NK-92 treated with Interleukin-12 subunit alpha and Interleukin-12 subunit beta, amount 100 ng/mL, for 24 hours (cell line): ENCODE measurements at places on chromosomes 7 and 10.

GRCh38 chr7:154867068-154867467, 135.9 kb downstream of the PAXIP1 start:
- no peak for DNase-seq

- no peak for DNase-seq
These were observed 45.2 kb downstream of the FGFBP3 start for GRCh38 chr10:91864099-91864498.

DNA sequence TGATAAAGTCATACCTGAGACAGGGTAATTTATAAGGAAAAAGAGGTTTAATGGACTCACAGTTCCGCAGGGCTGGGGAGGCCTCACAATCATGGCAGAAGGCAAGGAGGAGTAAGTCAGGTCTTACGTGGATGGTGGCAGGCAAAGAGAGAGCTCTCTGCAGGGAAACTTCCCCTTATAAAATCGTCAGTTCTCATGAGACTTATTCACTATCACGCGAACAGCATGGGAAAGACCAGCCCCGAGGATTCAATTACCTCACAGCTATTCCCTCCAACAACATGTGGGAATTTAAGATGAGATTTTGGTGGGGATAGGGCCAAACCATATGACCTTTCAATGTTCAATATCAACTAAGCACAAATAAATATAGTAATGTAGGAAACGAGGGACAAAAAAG, 559.4 kb upstream of the KCND2 start:
- no peak for DNase-seq

- DNase-seq, result no peak
These were observed 36.9 kb downstream of the NET1 start for GRCh38 chr10:5449227-5449626.

DNA sequence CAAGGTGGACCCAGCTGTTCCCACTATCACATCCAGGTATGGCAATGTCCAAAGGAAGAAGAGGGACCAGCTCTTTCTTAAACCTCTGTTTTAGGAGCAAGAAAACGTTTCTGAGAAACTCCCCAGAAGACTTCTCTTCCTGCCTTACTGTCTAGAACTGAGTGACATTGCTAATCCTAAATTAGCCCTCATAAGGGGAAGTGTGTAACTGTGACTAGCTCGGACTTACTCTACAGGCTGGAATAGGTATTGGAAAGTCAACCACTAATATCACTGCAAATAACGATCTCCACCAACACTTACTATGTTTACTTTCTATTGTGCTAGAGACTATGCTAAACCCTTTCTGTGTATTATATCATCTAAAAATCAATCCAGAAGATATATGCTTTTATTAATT, 49.9 kb upstream of the RELN start:
- no peak for DNase-seq
